ENCODE measurements at places on chromosomes 6 and 20. TPM values are rescaled to one million over a fixed set of nuclear protein-coding genes. Genes with fewer than 3 reads are reported as not detected.

DNA sequence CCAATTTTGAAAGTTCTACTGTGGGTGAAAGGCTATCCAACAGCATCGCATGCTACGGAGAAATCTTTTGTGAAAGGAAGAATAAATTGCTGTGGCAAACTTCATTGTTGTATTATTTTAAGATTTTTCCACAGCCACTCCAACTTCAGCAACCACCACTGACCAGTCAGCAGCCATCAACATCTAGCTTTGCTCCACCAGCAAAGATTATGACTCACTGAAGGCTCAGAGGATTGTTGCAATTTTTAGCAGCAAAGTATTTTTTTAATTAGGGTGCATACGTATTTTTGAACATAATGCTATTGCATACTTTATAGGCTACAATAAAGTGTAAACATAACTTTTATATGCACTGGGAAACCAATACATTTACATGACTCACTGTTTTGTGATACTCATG is 493.5 kb downstream of the TFAP2A start:
- DNase-seq = no peak

KCTD20 gene
- polyA plus RNA-seq = 43.7 TPM

FOXS1 gene
- 4.5 TPM for polyA plus RNA-seq

DNA sequence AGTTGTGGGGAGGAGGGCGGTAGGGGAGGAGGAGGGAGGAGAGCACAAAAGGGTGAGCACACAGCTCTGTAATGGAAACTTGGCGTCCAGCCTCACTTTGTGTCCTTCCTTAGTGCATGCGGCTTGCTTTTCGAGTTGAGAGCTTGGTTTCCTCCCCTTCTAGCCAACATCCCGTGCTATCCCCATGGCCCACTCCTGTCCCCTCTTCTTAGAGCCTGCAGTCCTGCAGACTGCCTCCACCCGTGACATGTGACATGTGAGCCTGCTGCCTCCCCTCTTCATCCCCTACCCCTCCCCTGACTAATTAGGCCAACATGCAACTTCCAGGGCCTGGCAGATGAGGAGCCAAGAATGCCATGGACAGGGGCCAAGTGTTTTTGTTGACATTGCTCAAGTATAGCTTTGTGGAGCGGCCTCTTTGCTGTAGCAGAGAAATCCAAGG is 63.2 kb downstream of the SLC24A3 start:
- peak; percentile 97 for DNase-seq

CAGE1 gene
- polyA plus RNA-seq = not detected

- no peak for DNase-seq
Measured at GRCh38 chr6:47352194-47352920, 42.7 kb upstream of the TNFRSF21 start.

GRCh38 chr20:33299111-33299603 is 16.1 kb downstream of the BPIFB1 start:
- peak; percentile 34 for DNase-seq

DNA sequence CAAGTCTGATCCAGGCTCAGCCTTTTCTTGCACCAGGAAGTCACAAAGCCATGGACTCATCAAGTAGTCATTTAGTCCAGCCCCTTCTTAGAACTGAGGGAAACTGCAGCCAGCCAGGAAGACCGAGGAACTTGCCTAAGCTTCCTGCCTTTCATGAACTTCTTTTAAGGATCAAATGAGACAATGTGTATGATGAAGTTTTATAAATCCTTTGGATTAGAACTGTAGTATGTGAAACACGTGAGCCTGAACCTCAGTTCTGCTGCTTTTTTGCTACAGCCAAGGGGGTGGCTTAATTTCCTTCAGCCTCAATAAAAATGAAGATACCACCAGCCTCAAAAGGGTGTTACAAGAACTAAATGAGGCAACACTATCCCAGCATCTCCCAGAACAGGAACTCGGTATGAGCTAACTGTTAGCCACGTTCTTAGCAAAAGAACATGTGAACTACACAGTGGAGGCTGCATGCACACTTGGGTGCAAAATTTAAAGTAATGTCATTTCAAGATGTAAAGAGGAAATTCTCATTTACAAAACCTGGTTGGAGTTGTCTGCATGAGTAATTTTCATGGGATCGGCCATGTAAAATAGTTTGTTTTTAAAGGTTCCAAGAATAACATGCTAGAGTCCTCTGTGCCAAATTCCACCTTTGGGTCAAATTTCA is 76.0 kb upstream of the TBC1D7 start:
- peak; percentile 79 for DNase-seq

- DNase-seq = no peak
Measured at GRCh38 chr6:123806561-123806960, 2.9 kb downstream of the NKAIN2 start.

ARMH2 gene
- not detected for polyA plus RNA-seq

DNA sequence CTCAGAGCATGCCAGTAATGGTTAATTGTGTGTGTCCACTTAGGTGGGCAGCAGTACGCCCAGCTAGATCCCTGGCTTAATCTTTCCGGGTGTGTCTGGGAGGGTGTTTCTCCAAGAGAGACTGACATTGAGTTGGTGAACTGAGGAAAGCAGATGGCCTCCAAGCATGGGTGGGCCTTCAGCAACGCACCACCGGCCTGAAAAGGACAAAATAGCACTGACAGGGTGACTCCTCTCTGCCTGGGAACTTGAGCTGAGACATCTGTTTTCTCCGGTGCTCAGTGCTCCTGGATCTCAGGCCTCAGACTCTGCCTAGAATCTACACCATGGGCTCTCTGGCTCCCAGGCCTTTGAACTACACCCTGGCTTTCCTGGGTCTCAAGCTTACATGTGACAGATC is 43.2 kb downstream of the C6orf118 start:
- DNase-seq = peak; percentile 7

- DNase-seq = peak; percentile 81
Measured at GRCh38 chr6:105326833-105327770, 75.8 kb downstream of the PREP start.

- peak; percentile 58 for DNase-seq
Measured at GRCh38 chr6:6811128-6812009, 222.8 kb downstream of the LY86 start.

- no peak for DNase-seq
Measured at GRCh38 chr6:82337688-82338257, 25.8 kb upstream of the TPBG start.

- DNase-seq = no peak
Measured at GRCh38 chr6:76495909-76496308, 423.4 kb upstream of the IMPG1 start.

GRCh38 chr6:161353208-161353613 is 79.3 kb upstream of the AGPAT4 start:
- no peak for DNase-seq

DNA sequence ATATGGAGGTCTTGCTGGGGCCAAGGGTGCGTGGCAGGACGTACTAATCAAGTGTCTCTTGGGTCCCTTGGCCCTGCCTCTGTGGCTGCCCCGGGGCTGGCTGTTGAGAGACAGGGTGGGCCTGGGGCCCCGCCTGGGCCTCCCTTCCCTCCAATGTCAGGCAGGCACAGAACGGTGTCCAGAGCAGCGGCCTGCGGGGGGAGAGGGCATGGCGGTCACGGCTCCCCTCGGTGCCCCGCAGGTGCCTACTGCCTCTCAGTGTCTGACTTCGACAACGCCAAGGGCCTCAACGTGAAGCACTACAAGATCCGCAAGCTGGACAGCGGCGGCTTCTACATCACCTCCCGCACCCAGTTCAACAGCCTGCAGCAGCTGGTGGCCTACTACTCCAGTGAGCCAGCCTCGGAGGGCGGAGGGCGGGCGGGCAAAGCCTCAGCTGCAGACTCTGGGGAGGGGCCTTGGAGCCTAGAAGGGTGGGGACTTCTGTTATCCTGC is 50.0 kb downstream of the SRC start:
- peak; percentile 87 for DNase-seq

CRIP3 gene
- polyA plus RNA-seq = 0.91 TPM

DNA sequence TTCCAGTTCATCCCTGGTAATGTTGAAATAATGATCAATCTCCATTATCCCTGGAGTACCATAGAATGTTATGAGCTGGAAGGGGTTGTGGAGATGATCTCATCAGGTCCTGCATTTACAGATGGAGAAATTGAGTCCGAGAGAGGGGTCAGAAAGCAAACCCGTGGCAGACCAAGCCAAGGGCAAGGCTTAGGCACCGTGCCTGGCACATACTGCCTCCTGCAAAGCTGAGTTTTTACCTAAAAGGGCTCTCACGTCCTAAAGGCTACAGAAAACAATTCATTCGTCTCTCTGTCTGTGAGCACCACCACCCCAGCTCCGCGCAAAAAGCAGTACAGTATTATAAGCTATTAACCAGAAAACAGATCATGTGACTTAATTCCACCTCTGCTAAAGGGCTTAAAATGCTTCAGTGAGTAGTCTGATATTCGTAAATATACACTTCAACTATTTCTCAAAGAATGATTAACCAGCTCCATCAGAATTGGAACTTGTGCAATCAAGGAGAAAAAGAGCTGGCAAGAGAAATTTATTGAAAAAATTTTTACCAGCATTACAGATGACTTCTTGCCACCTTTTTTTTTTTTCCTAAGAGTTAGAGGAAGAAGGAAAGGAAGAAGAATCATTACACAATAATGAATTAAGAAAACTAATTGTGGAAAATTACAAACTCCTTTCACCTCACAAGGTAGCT is 3.4 kb upstream of the PARD6B start:
- DNase-seq = peak; percentile 84

GRCh38 chr6:3650076-3650958 is 101.2 kb downstream of the PXDC1 start:
- no peak for DNase-seq

GRCh38 chr6:43263314-43264178 is 20.3 kb downstream of the TTBK1 start:
- peak; percentile 70 for DNase-seq

GRCh38 chr6:130046671-130047070 is 28.3 kb downstream of the L3MBTL3 start:
- no peak for DNase-seq

DNA sequence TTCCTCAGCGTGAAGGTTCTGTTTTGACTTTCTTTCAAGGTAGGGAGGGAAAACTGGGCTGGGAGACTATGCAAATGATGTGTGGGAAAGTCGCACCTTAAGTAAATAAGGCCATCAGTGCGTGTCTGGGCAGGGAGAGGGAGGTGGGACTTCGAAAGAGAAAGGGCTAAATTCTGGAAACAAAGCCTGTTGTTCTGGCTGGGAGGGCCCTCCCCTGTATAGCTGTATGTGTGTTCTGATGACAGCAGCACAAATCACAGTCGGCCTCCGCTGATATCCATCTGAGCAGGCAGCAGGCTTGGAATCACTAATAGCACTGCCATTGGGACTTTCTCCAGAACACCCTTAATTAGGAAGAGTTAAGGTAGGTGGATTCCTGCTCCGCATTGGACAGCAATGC is 19.2 kb downstream of the JAG1 start:
- no peak for DNase-seq

DNA sequence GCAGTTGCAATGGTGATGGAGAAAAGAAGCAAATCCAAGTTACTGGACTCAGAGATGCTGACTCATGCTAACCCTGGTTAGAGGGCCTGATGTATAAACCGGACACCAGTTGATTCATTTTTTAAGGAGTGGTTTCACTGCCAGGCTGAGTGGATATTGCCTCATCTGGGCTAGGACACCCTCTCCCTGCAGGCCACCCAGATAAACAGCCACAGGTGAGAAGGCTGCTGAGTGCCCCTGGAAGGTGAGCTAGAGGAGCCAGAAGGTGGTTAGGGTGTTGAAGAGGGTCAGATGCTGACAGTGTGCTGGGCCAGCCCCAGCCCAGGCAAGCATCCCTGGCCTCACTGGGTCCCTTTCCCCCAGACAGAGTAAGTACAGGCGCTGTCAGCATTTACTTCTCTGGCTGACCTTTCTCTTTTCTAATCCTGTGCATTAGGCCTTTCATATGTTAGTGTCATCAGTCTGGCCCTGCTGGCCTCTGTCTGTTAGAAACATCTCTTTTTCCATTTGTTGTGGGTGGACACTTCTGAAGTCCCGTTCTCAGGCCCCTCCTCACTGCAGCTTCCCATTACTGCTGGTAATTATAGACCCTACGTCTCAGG is 13.5 kb downstream of the EPB41L1 start:
- DNase-seq = peak; percentile 87

CST7 gene
- 0.11 TPM for polyA plus RNA-seq

- DNase-seq = no peak
Measured at GRCh38 chr20:25223179-25223661, 24.7 kb upstream of the PYGB start.

GRCh38 chr6:170287371-170287876 is 3.5 kb downstream of the DLL1 start:
- DNase-seq = no peak

DNA sequence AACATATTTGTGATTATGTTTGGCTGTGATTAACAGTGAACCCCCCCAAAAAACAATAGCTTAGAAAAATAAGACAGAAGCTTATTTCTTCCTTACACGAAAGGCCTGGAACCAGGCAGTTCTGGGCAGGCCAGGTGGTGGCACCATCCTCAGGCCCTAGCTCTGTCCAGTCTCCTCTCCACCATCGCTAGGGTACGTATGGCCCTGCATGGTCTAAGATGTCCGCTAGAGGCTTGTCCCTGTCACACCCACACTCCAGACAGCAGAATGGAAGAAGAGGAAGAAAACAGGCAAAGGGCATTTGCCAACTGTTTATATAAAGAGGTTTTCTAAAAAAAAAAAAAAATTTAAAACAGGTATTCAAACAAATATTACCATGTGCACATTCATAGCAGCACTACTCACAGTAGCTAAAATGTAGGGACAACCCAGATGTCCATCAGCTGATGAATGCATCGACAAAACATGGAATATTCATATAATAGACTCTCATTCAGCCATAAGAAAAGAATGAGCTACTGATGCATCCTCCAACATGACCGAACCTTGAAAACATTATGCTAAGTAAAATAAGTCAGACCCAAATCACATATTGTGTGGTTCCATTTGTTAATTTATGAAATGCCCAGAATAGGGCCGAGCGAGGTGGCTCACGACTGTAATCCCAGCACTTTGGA is 6.7 kb downstream of the TGM3 start:
- DNase-seq = no peak

ANGPT4 gene
- polyA plus RNA-seq = 0.12 TPM

GRCh38 chr6:35499372-35499771 is 2.5 kb upstream of the TEAD3 start:
- DNase-seq = no peak

DNA sequence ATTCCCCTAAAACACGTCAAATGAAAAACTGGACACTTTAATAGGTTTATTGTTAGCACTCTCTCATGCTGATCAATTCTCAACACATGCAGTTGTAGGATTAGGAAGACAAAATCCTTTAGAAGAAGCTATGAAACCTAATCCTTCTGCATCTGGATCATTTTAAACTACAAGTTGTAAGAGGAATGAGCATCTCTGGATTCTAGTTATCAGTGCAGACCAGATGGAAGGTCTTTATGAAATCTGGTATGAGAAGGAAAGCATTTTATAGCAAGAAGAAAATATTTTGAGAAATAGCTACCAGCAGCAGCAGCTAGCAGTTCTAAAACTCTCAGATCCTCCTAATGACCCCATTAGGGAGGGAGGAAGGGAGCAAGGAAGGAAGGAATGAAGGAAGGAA is 4.1 kb downstream of the HTR1E start:
- no peak for DNase-seq

All from muscle of leg (tissue), 16 donors.